ENCODE measurements at places on chromosomes 5 and 9.

DNA sequence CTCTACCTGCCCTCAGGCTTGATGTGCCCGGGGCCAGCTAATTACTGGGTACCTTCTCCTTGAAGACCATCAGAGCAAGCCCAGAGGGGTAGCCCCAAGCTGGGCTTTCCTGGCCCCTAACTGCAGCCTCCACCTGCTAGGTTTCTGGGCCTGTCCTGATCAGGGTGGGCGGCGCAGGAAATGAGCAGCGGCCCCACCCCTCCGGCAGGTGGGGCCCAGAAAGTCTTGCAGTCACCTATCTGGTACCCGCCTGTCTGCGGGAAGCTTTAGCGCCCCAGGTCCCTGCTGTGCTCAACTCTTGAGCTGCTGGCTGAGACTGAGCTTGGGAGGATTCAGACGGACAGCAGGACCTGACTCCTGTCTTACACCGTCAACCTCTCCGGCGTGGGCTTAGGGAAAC, 37.1 kb upstream of the LHX2 start:
- no peak for DNase-seq

GRCh38 chr5:168347368-168348083, 56.1 kb downstream of the WWC1 start:
- DNase-seq = no peak

DNA sequence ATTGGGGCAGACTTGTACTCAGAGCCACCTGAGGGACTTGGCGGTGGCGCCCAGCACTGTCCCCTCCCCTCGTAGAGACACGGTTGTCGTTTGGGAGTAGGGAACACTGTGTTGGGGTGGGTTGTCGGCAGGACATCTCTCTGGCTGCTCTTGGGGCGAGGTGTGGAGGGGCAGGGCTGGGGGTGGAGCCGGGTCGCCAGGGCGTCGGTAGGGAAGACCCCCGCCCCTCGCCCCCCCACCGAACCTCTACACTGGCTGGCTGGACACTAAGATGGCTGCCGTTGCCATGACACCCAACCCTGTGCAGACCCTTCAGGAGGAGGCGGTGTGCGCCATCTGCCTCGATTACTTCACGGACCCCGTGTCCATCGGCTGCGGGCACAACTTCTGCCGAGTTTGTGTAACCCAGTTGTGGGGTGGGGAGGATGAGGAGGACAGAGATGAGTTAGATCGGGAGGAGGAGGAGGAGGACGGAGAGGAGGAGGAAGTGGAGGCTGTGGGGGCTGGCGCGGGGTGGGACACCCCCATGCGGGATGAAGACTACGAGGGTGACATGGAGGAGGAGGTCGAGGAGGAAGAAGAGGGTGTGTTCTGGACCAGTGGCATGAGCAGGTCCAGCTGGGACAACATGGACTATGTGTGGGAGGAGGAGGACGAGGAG, 778 bp downstream of the TRIM41 start:
- no peak for DNase-seq

DNA sequence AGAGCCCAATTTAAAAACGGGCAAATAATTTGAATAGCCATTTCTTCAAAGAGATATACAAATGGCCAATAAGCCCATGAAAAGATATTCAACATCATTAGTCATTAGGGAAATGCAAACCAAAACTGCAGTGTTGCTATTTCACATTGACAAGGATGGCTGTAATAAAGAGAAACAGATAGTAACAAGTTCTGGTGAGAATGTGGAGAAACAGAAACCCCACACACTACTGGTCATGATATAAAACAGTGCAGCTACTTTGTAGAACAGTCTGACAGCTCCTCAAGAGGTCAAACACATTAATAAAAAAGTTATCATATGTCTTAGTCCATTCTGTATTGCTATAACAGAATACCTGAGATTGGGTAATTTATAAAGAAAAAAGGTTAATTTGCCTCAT, 237.0 kb upstream of the GRAMD2B start:
- DNase-seq = no peak

- DNase-seq = no peak
These were observed 211.0 kb downstream of the CRB2 start for GRCh38 chr9:123567013-123567412.

- no peak for DNase-seq
These were observed 90.7 kb downstream of the CACNA1B start for GRCh38 chr9:137968235-137968634.

DNA sequence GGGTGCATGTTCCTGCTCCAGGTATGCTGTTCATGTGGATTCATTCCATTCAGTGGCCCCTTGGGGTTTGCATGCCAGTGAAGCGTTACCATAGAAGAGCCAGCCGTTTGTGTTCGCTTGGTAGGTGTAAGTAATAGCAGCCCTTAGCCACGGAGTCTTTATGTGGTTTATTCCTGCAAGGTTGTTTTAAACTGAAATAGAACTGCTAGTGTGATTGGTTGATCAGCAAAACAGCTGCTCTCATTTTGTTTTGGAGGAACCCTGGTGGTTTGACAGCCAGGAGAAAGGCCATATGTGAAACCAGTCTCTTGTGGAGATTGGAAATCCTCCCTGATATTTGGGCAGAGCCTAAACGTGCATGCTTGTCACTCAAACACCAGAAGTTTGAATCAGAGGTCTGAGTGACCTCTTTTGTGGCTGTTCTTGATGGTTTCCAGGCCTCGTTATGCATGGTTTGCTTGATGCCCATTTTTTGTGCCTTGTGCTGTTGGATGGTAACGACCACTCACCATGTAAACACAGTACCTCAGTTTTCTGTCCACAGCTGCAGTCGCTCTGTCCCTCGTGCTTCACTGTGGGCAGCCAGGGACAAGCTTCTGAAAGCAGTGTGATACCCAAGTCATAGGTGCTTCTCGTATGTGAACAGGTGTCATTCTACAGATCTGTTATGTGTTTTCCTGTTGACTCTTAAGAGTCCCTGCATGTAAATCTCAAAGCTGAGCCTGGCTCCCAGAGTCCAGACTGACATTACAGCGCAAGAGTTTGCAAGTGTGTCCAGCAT, 58.3 kb upstream of the NXNL2 start:
- no peak for DNase-seq

DNA sequence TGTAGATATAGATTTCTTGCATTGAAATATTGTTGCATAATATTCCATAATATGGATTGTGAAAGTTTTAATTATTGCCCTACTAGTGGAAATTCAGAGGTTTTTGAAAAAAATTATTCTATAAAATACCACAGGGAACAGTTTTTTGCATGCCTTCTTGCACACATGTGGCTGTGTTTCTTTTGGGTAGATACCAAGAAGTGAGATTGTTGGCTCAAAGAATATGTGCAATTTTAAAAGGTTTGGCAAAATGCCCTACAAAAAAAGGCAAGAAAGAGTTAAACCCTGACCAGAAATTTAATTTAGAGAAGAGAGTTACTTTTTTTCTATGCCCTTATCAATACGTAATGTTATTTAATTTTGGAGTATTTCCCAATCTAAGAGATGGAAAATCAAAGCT, 270.8 kb upstream of the DAPK1 start:
- DNase-seq = no peak

GRCh38 chr5:159667286-159667685, 249.0 kb upstream of the ADRA1B start:
- DNase-seq = no peak

GRCh38 chr5:113357696-113358476, 76.9 kb downstream of the TSSK1B start:
- no peak for DNase-seq

- DNase-seq = peak; percentile 25
These were observed 49.4 kb downstream of the TARS1 start for GRCh38 chr5:33490071-33490665.

- DNase-seq = no peak
These were observed 188.4 kb downstream of the RGS3 start for GRCh38 chr9:113651896-113652295.

- DNase-seq = no peak
These were observed 72.0 kb downstream of the MLLT3 start for GRCh38 chr9:20550326-20550725.

- DNase-seq = no peak
These were observed 129.4 kb downstream of the SLIT3 start for GRCh38 chr5:169171515-169171914.

DNA sequence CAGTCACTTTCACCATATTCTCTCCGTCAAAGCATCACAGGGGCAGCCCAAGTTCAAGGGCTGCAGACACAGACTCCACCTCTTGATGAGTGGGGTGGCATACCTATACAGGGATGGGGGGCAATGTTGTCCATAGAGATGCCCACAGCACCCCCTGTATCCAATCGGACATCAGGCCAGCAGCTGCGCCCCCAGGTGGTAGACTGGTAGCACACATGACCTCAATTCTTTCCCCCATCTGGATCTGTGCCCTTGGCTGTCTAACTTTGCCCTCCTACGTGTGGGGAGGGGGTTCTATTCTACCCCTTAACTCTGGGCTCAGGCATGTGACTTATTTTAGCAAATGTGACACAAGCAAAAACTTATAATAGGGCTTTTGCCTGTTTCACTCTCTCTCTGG, 84.0 kb upstream of the SLC25A48 start:
- DNase-seq = no peak

DNA sequence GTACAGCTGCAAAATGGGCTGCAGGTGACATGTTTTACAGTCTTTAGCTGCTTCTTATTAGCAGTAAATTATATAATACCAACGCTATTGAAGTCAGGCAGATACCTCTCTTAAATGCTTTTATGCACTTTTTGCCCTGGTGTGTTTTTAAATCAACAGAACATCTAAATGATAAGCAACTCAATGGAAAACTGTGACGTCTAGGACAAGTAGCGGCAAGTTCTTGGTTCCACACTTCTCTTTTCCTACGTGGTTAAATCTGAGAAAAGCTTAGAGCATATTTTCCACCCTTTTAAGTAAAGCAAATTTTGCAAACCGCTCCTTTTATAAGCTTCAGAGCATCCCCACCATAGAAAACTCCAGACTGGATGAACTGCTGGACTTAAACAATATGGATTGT, 58.1 kb downstream of the CEMIP2 start:
- no peak for DNase-seq

DNA sequence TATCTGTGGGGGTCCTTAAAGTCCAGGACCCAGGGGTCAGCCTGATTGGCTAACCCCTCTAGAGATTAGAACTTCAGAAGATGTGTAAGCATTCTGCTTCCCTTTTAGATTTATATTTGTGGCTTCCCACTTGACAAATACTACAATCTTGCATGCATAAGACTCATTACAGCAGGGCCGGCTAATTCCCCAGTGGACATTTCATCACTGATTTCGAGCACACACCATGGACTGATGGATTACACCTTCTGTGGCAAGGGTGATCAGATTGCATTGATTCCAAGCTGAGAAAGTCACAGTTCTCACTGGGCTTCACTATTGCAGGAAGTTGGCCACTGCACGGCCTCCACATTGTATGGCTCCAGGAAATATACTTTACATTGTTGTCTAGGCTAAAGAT, 65.8 kb upstream of the DAPK1 start:
- DNase-seq = no peak

DNA sequence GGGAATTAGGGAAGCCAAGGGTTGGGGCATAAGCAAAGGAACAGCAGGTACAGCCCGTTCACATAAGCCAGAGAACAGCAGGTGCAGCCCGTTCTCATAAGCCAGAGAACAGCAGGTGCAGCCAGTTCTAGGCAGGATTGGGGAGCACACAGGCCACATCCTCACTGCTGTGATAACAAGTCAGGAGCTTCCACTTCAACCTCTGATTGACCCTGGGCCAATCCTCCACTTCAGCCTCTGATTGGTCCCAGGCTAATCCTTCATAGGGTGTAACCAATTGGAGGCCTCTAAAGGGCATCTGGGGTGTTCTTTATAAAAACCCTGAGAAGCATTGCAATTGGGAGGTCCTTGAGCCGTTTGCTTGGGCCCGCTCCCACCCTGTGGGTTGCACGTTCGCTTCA, 27.5 kb downstream of the CEL start:
- DNase-seq = no peak

GRCh38 chr5:31470608-31471007, 61.3 kb downstream of the DROSHA start:
- no peak for DNase-seq

DNA sequence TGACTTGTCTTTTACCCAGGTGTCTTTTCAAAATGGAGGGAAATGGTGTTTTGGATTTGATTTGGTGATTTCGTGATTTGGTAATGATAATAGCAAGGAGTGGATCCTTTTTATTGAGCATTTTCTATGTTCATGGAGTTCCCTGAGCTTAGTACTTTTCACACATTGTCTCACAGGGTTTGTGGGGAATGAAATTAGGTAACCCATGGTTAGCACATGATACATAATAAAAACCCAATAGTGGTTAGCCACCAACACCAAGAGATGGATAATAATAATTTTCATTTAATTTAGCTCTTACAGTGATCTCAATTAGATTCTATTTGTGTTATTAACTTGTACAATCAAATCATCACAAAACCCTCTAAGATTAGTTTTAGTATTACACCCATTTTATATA, 65.4 kb downstream of the ARHGAP26 start:
- DNase-seq = no peak

GRCh38 chr5:64285188-64286130, 119.8 kb downstream of the RNF180 start:
- no peak for DNase-seq

GRCh38 chr9:126343271-126343700, 16.7 kb downstream of the MVB12B start:
- DNase-seq = no peak

DNA sequence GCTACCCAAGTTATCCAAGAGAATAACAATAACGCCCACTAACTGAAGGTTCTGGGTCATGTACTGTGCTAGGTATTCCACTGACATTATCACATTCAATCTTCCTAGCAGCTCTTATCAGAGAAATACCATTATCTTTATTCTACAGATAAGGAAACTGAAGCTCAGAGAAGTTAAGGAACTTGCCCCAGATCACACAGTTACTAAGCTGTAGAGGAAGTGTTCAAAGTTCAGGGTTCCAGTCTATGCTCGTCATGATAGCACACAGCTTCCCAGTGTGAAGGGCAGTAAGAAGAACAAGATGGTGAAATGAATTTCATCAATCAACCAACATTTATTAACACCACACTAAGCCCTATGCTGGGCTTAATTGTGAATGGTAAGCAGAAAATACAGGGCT, 29.6 kb downstream of the ELOVL7 start:
- no peak for DNase-seq

GRCh38 chr9:112326194-112326593, 7.2 kb downstream of the PTBP3 start:
- no peak for DNase-seq

DNA sequence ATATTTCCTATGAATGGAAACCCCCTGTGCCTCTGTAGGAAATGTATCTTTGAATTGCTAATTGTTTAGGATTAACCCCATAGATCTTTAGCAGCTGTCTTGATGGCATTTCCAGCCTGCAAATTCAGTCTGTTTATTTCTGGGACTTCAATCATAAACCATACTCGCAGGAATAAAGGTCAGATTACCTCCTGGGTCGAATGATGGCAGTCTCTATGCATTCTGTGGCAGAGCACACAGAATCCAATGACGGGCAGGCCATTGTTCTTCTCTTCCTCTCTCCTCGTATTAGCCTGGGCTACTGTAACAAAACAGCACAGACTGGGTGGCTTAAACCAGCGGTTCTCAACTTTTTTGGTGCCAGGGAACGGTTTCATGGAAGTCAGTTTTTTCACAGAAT, 199.9 kb downstream of the PCSK5 start:
- no peak for DNase-seq

GRCh38 chr9:110143950-110144545, 63.9 kb downstream of the C9orf152 start:
- no peak for DNase-seq

GRCh38 chr5:81530919-81531318, 137.0 kb upstream of the ACOT12 start:
- no peak for DNase-seq

All from COLO829 (cell line).